ENCODE measurements at places on chromosomes 11 and 22.
A peak's percentile ranks its signal among the peaks of the same experiment; 100 is the strongest.

GRCh38 chr11:128934351-128934750 is 8.3 kb downstream of the TP53AIP1 start:
- DNase-seq, result no peak

DNA sequence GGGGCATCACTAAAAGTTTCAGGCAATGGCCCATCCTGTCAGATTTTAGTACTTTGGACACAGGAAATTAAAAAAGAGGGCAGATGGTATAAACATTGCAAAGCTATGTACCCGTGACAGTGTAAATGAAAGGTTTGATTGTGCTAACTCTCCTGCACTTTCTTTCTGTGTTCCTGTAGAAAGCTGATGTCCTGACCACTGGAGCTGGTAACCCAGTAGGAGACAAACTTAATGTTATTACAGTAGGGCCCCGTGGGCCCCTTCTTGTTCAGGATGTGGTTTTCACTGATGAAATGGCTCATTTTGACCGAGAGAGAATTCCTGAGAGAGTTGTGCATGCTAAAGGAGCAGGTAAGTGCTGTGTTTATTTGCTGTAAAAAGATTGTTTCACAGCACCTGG is 10.3 kb downstream of the CAT start:
- DNase-seq, result no peak

DNA sequence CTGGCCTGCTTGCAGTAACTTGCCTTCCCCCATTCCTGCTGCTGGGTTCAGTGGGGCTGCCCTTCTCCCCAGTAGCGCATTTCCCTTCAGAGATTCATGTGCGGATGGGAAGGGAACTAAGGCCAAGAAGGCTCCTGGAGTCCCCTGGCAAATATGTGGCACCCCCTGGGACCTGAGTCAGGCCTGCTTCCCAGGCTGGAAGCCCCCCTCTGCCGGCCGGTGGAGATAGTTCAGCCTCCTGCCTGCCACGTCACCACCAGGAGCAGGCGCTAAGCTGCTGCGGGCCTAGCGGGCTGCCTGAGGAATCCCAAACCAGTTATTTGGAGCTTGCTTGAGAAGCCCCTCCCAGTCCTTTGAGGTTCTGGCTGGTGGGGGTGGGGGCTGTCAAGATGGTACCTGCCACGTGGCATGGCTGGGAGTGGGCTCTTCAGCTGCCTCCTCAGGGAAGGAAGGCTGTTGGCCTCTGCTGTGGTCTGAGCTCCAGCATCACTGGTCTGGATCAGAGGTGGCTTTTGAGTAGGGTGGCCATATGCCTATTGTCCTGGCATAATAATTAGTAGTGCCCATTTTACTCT is 2.0 kb downstream of the SERPINH1 start:
- peak; percentile 90 for DNase-seq

- no peak for DNase-seq
These were observed 359.3 kb downstream of the CADM1 start for GRCh38 chr11:115144914-115145313.

GRCh38 chr22:20628081-20628939 is 120.9 kb downstream of the MED15 start:
- DNase-seq, result no peak

DNA sequence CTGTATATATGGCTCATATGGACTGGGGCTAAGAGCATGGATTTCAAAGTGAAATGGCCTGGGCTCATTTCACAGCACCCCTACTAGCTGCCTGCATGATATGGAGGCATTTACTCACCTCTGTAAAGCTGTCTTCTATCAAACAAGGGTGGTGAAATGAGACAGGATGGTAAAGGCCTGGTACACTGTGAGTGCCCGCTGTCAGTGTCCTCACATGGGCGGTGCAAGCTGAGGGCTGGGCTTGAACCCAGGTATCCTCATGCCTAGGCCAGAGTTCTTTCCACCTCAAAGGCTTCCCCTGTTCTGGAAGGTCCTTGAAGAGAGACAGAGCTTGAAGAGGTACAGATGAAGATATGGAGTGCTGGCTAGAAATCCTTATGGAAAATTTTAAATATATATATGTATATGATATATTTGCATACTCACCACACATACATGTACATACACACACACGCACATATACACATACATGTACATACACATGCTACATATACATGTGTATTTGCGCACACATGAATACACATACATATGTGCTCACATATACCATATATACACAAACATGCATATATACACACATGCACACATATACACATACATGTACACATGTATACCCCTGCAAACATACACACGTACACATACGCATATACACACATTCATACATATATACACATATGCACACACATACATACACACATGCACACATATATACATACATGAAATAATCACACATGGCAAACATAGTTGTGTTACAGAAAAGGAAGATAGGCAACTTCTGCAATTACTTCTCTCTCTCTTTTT is 44.7 kb downstream of the MICAL2 start:
- DNase-seq, result no peak

GRCh38 chr22:26196657-26197056 is 27.4 kb downstream of the SEZ6L start:
- DNase-seq, result no peak

DNA sequence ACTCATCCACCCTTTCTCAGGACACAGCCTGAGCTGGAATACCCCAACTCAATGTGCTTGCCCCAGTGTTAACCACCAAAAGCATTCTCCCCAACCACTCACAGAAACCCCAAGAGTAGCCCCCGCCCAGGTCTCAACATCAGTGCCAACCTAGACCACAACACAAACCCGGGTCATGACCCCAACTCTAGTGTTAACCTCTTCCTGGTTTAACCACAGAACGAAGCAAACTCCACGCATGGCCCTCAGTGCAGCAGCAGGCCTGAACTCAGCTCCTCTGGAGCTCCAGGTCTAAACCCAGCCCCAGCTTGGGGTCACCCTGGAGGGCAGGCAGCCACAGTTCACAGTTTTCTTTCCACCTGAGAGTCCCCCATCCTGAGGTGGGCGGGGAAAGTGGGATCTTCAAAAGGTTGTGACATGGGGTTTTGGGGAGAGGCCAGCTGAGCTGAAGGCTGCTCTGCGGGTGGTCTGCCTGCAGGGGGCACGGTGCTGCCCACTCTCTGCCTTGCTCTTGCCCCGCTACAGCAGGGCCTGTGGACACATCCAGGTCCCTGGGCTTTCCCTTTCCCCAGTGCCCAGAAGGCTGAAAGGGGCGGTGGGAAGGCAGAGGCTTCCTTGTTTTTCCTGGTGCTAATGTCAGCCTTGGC is 37.9 kb downstream of the NECTIN1 start:
- DNase-seq, result no peak

DNA sequence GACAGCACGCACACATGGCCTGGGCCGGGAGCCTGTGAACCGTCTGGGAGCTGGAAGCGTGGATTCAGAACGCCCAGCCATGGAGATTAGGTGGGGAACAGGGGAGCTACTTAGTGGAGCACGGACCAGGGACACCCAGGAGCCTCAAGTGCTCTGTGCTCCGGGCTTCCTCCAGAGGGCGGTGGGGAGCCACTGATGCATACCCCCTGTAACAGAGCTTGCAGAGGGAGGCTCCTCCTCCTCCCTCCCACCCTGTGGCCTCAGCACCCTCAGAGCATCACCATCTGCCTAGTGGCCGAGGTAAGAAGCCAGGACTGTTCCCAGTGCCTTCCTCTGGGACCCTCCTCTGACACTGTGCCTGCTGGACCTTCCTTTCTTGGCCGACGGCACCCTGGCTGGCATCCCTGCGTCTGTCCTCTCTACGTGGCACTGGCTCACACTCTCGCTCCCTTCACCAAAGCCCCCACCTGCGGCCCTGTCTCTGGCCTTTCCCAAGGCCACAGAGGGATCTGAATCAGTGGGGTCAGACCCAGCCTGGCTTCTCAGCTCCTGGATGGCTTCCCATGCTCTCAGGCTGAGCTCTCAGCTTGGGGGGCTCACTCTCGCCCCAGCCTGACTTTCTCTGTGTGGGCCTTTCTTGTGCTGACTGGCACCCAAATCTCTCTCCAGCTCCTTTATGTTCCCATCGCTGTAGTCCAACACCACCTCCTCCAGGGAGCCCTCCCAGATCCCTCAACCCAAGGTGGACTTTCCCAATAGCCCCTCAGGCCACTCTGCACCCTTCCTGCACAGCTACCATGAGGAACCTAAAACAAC is 780.9 kb downstream of the BRD1 start:
- no peak for DNase-seq

- no peak for DNase-seq
These were observed 17.3 kb upstream of the CRKL start for GRCh38 chr22:20899827-20900423.

DNA sequence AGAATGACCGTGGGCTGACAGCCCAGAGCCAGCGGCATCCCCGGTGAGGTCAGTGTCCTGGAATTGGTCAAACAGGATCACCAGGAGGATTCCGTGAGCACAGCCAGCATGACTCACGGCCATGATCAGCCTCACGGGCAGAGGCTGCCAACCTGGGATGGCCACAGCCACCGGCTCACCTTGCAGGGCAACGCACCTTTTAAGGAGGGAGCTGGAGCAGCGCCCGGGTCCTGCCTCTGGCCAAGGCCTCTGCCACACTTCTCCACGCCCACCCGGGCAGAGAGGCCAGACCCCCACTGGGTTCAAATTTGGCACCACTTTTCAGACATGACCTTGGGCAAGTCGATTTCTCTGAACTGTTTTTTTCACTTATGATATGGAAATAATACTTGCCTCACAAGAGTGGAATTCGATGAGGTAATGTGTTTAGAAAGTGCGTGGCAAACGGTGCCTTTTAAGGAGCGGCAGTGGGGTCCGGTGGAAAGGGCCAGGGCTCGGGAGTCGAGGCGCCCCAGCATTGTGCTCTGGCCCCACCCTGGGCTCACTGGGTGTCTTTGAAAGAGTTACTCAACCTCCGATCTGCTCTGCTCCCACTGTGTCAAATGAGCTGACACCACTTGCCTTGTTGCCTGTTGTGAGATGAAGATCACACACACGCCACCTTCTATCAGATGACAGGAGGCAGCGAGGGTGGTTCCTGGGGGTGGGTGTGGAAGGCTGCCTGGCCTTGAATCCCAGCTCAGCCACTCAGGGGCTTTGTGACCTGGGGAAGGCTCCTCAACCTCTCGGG is 16.0 kb downstream of the TXN2 start:
- peak; percentile 79 for DNase-seq

- peak; percentile 33 for DNase-seq
These were observed 253.0 kb upstream of the CCDC179 start for GRCh38 chr11:23112987-23113886.

DNA sequence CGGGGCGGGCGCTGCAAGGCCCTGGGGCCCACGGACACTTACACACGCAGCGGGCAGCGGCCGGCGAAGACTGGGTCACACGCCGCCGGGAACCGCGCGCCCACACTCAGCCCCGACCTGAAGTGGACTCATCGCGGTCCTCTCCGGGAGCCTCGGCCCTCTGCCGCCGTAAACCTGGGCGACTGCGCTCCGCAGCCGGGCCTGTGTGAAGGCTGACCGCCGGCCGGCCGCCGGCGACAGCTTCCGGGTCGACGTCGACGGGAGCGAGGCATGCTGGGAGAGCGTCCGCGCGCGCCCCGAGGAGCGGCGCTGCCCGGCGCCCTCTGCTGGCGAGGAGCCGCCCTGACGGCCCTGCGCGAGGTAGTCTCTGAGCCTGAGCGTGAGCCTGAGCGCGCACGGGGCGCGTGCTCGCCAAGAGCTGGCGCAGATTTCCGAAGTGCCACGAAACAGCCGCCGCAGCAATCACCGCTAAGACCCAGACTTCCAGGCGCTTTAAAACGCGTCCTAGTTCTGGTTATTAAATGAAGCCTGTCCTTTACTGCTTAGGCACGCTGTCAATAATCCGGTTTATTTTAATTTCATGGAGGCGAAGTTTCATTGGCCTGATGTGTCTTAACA is at the start of gene SNX19:
Gene SNX19, minus strand, starts transcription at position 242 of the 618 bp plus-strand sequence. CDS start 540 bp downstream, outside the sequence.
- DNase-seq, result peak; percentile 88

DNA sequence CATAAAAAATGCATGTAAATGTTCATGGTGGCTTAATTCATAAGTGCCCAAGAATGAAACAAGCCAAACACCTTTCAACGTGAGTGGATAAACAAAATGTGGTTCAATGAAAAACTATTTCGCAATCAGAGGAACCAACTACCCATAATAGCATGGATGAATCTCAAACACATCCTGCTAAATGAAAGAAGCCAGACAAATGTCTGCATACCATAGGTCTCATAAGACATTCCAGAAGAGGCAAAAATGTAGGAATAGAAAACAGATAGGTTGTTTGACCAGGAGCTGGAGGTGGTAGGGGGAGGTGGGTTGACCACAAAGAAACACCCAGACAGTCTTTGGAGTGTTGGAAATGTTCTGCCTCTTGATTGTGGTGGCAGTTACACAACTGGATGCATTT is 13.2 kb upstream of the OSBPL5 start:
- DNase-seq, result peak; percentile 90

- DNase-seq, result no peak
These were observed 17.2 kb downstream of the MYEOV start for GRCh38 chr11:69310934-69311766.

DNA sequence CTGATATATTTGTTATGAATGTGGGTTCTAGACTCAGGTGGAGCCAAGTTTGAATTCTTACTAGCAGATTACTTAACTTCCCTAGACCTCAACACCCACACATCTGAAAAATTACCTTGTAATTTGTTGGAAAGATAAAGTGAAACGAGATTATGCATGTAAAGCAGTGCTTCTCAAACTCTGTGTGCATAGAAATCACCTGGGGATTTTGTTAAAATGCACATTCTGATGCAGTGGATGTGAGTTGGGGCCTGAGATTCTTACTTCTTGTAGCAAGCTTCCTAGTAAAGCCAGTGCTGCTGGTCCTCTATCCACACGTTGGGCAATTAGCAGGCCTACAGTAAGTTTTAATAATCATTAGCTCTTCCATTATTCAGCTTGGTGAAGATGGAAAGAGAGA is 15.1 kb upstream of the CEP295 start:
- DNase-seq, result no peak
